ENCODE measurements at places on chromosomes 5 and 9.

DNA sequence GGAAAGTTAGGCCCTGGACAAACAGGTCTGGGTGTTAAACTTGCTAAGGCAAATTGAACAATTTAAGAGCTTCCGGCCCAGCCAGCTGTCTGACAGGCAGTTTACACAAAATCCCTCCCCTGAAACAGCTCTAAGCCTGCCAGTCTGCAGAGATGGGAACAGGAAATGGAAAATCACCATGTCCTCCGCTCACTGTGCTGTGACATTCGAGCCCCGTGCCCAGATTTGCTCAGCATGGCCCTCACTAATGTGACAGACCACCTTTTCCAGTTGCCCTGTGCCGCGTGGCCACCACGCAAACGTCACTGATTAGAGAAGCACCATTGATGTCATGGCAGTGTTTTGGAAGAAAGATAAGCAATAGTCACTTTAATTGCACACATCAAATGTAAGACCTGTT, 41.0 kb downstream of the CCNJL start:
- DNase-seq: no peak

GRCh38 chr5:116068028-116068632, 16.7 kb upstream of the COMMD10 start:
- DNase-seq: peak; percentile 39

DNA sequence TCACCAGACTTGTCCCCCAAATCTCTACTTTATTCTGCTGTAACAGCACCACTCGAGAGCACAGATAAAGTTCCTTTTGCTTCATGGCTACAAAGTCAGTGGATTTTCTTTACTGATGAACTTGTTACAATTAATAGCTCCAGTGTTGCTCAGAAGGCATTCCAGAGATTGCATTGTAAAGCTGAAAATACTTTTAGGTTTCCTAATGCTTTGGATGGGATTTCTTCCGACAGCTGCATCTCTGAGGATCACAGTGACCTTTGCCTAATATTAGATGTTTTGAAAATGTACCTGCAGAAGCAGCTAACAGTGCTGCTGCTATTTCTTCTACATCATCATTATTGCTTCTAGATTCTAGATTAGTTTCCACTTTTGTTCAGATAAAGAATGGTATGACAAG, 58.8 kb upstream of the TMEM171 start:
- DNase-seq: no peak

DNA sequence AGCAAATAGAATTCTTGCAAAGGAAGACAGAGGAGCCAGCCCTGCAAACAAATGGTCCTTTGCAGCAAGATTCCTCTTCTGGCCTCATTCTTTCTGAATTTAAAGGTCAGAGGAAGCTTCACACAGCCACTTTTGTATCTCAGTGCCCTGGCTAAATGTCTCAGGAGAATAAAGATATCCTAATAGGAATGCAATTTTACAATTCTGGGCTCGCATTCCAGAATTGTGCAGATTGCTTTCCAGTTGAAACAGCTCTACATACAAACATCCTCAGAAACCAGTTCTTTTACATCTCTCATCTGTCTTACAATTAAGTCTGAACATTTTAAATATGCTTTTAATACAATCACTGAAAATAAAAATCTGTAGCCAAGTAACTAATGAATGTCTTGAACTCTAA, 14.6 kb upstream of the ACOT12 start:
- DNase-seq: no peak

- no peak for DNase-seq
These were observed 151.0 kb downstream of the NXNL2 start for GRCh38 chr9:88685966-88686365.

GRCh38 chr5:52491818-52492217, 295.9 kb upstream of the ITGA1 start:
- DNase-seq: no peak

DNA sequence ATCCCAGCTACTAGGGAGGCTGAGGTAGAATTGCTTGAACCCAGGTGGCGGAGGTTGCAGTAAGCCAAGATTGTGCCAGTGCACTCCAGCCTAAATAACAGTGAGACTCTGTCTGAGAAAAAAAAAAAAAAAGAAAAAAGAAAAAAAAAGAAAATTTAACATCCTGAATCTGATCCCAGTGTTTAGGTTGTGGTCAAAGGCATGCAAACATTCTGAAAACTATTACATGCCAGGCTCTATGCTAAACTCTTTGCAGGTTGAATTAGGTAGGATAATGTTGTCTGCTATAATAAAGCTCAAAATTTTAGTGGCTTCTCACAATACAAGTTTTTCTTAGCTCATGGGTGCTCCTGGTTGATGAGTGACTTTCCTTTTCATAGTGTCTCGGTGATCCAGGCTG, 367.4 kb downstream of the PSAT1 start:
- DNase-seq: no peak

DNA sequence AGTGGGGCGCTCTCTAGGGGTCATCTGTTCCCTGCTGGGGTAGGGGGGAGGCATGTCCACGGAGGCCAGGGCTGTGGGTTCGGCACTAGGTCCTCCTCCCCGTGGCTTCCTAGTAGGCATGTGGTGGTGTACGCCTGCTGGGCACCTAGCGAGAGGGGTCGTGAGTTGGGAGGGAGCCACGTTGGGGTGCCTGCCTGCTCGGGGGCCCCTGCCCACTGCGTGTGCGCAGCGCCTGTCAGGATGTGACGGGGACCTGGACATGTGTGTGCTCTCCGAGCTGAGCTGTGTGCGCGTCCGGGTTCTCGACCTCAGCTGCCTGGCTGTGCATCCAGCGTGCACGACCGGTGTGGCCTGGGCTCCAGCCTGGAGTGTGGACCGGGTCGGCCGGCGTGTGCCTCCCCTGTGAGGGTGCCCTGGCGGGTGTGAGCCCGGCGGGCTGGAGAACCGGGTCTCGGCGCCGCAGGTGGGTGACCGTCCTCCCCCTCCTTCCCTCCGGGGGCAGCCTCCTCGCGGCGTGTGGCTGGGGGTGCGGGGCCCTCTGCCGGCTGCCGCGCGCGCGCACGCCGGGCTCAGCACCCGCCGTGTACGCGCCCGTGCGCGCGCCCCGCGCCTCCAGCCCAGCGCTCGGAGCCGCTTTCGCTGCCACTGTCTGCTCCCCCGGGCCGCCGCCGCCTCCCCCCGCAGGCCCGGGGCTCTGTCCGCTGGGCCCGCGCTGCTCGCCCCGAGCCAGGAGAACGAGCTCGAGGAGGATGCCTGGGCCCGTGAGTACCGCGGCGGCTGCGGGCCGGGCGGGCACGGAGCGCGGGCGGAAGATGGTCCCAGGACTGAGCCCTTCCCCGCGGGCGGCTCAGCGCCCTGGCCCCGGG, at the start of gene PRR7:
Gene PRR7, plus strand, starts transcription at position 615 of the 866 bp plus-strand sequence. CDS start 8,254 bp downstream, outside the sequence.
- no peak for DNase-seq

DNA sequence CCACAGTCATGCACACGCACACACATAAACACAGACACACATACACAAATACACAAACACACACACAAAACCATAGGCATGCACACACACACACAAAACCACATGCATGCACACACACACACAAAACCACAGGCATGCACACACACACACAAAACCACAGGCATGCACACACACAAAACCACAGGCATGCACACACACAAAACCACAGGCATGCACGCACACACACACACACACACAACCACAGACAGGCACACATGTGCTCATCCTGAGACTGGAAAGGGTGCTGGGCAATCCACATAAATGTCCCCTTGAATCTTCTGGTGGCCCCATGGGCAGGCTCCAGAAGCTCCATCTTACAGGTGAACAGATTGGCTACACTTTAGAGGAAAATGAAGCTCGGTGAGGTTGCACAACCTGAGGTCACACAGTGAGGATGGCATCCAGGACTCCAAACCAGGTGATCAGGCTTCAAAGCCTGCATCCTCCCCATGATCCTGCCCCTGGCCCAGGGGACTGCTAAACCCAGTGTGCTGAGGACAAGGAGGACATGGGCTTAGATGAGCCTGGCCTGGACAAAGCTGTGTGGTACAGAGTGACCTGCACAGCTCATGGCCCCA, 144.8 kb downstream of the GADD45G start:
- no peak for DNase-seq

DNA sequence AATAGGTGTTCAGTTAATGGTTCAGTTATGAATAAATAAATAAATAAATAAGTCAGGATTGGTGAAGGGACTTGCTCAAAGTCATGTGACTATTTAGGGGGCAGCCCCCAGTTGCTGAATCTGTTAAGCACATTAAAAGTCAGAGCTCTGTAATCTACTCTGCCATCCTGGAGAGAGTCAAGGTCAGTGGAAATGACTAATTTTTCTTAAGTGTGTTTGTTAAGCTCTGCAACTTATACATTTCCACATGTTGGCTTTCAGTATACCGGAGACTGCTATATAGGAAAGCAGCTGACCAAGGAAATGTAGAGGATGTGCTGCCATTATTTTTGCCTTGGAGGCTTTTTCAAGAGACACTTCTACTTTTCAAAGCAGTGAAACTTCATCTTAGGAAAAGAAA, 57.9 kb downstream of the KIAA1958 start:
- DNase-seq: no peak

GRCh38 chr5:141762316-141762715, 80.3 kb upstream of the ARAP3 start:
- DNase-seq: no peak

DNA sequence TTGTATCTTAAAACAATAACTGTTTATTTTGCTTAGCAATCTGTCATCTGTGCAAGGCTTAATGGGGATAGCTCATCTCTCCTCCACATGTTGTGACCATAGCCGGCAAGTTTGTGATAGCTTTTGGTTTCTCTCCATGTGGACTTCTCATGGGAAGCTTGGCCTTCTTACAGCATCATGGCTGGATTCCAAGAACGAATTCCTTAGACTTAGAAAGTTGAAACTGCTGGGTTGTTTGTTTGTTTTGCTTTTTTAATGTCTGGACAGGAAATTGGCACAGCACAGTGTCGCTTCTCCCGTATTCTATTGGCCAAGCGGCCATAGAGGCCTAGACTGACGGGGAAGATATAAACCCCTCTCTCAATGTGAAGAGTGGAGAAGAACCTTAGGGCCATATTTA, 61.0 kb upstream of the PRDM9 start:
- no peak for DNase-seq

- no peak for DNase-seq
These were observed 698.3 kb downstream of the MAT2B start for GRCh38 chr5:164203581-164204225.

DNA sequence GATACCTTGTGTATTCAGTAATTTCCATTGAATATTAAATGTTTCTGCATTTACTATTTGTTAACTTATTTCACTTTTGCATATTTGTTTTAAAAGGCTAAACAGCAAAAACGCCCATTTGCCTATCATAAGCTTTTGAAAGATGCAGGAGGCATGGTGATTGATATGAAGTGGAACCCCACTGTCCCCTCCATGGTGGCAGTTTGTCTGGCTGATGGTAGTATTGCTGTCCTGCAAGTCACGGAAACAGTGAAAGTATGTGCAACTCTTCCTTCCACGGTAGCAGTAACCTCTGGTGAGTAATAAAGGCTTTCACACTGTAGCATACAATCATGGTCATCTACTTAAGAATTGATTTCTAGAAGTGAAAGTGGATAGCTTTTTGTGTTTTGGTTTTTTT, 3.8 kb downstream of the NUP214 start:
- DNase-seq: no peak

- no peak for DNase-seq
These were observed 89.2 kb downstream of the CAMSAP1 start for GRCh38 chr9:135817951-135818717.

DNA sequence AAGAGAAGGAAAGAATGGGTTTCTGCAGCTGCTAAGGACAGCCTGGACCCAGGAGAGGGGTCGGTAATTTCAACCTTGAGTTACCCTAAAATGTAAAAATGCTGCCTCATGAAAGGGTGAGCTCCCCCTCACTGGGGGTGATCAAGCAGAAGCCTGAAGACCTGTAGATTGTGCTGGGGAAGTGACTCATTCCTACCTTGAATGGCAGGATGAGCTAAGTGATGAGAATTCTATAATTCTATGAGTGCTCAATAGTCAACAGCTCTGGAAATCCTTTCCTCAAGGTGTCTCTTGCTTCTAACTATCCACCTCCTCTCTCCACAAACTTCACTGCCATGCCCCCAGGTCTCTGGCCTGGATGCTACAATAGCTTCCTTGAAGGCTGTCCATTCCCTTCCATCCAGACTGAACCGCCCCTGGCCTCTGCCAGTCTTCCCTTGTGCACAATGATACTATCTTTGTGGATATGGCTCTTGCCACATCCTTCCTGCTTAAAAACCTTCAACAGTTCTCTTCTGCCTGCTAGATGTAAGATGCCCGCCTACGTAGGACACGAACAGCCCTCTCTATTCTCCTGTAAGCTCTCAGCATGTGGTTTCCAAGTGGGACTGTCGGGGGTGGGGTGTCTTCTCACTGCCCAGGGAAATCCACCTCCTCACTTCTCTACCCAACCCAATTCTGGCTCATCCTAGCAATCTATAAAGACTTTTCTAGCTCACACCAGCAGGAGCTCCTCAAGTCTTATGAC, 50.6 kb downstream of the PTPN3 start:
- DNase-seq: no peak

- no peak for DNase-seq
These were observed 1313.7 kb downstream of the PTPRD start for GRCh38 chr9:9299134-9299533.

DNA sequence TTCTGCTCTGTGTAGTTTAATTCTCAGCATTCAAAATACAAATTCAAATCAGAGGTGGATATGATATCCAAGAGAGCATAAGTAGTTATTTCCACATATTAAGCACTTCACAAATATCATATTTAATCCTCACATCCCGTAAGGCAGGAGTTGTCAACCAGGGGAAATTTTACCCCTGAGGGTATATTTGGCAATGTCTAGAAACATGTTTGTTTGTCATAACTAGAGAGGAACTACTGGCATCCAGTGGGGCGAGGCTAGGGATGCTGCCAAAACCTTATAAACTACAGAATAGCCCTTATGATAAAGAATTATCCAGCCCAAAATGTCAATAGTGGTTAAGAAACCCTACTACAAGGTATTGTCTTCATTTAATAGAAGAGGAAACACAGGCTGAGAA, 619.4 kb downstream of the SLCO4C1 start:
- no peak for DNase-seq

DNA sequence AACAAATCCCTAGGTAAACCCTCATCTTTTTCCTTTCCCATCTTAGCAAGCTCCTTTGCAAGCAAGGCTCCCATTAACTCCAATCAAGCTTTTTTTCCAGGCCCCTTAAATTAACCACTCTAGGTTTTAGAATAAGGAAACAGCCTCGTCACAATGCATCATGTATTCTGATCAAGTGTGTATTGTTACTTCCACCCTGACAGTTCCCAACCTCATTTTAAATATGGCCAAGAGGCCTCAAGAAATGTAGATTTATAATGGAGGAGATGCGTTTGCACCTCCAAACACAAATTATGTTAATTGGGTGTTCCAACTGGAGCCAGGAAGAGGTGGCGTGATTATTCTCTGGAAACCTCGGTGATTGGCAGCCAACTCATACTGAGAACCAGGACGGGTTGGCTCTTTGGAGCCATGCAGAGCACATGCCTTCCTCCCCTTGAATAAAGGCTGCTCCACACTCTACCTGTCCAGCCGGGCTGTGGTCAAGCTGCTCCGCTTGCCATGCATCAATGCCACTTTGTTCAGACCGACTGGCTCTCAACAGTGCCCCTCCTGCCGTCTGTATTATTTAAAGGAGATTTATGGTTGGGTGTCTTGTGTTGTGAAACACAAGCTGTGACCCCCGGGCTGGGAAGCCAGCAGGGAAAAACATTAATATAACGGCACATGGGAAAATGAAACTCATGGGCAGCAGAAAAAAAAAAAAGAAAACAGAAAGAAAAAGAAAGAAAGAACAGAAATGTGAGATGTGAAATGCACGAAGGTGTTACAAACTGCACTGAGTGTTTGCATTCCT, 191.1 kb downstream of the EBF1 start:
- no peak for DNase-seq

GRCh38 chr9:98219794-98220370, 27.4 kb upstream of the CORO2A start:
- DNase-seq: no peak

GRCh38 chr9:134546246-134546731, 95.3 kb upstream of the COL5A1 start:
- no peak for DNase-seq

All from activated CD4-positive, alpha-beta T cell treated with anti-CD3 and anti-CD28 coated beads, Interleukin-2, amount 50 U/mL, for 24 hours (primary cell).